ENCODE measurements at places on chromosomes 3 and 15.

- no peak for DNase-seq
Observed at GRCh38 chr3:37511463-37511920, 337.1 kb upstream of the LRRFIP2 start.

DNA sequence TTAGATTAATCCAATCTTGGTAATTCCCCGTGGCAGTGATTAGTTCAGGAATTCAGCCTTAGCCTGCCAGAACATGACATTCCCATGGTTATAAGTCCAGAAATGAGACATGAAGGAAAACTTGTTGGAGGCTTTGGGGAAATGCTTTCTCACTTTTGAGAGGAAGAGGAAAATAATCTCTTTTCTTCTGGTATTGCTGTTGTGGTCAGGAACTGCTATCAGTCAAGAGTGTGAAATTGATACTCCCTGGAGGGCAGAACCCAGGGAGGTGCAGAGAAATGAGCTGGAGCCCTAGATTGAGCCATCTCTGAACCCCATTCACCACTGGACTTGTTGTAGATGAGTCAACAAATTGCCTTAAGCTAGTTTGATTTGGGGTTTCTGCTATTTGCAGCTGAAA lies 38.6 kb upstream of the APH1B start:
- DNase-seq: peak; percentile 30

- DNase-seq: no peak
Observed at GRCh38 chr3:42094128-42094527, 3.0 kb downstream of the TRAK1 start.

- no peak for DNase-seq
Observed at GRCh38 chr15:99413955-99414754, 151.6 kb upstream of the MEF2A start.

DNA sequence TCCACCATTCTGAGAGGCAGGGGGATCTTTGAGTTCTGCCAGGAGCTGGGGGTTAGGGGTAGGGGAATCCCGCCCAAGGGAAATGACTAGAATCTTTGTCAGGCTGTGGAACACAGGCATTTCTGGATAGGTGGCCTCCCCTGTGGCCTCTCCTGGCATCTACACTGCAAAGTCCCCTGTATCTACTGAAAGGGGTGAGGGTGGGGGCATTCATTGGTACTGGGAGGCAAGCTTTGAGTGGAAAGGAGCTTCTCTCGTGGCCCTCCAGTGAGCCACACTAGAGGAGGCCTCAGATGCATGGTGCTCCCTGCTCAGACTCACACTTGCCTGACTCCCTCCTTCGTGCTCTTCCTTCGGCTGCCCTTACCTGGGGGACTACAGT lies 59.9 kb downstream of the CCNL1 start:
- DNase-seq: peak; percentile 28

DNA sequence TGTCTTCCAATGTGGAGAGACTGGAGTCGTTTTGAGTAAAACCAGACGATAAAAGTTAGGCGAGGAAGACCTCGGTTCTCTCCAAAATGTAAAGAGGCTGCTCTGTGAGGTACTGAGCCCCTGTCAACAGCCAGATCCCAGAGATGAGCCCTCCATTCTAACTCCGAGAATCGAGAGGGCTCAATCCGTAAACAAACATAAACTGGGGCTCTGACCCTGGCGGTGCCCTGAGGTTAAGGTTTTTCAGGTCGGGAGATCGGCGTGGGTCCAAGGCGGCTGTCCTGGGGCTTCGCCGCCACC lies 417 bp downstream of the TBCCD1 start:
- DNase-seq: no peak

DNA sequence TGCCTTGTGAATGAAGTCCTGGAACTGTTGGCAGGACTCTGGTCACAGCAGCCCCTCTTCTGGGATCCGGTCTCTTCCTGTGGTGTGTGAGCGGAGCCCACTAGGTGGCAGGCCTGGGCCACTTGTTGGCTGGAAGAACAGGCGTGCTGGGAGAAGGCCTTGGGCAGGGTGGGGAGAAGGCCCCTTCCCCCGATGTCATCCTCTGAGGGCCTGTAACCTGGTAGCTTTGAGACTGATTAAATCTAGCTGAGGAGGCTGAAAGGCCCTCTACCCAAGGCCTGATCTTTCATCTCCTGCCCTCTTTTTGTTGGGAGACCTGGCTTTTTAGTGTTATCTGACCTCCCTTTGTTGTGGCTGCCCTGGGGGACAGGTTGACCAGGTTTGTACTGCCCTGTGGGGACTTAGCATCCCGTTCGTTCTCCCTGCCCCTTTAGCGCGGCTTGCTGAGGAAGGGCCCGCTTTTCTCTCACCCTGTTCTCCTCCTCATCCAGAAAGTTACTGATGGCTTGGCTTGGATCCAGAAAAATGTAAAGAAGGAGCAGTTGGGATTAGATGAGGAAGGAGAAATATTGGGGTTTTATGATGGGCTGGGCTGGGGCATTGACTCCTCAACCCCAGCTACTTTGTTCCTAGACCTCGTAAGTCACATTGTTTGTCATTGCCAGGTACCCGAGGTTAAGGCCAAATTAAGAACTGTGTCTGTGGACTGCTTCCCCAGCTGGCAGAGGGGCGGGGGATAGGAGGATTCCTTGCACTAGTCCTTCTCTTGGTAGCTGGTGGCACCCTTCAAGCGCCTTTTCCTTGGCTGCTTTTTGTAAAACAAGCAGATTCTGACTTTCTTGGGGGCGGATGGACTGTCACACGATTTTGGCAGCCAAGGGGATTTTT lies 48.5 kb downstream of the CHCHD6 start:
- DNase-seq: peak; percentile 88

GRCh38 chr3:37997342-37997741 lies 6.8 kb downstream of the VILL start:
- DNase-seq: no peak

- DNase-seq: peak; percentile 52
Observed at GRCh38 chr3:32569540-32570420, 878 bp downstream of the DYNC1LI1 start.

DNA sequence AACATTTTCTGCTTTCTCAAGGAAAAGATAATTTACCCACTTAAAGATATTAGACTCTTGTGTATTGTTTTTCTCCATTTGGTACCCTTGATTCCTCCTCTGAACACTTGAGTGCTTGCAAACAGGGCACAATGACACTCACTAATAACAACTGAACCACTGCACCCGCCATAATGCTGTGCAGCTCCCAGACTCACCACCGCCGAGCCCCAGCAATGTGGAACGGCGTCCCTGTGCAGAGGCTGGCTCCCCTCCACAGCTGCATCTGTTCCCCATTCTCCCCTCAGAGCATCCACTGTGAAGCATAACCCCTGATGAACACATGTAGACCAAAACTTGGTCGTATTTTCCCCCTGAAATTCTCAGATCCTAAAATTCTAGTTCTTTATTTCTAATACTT lies 276.2 kb upstream of the PLSCR5 start:
- no peak for DNase-seq

DNA sequence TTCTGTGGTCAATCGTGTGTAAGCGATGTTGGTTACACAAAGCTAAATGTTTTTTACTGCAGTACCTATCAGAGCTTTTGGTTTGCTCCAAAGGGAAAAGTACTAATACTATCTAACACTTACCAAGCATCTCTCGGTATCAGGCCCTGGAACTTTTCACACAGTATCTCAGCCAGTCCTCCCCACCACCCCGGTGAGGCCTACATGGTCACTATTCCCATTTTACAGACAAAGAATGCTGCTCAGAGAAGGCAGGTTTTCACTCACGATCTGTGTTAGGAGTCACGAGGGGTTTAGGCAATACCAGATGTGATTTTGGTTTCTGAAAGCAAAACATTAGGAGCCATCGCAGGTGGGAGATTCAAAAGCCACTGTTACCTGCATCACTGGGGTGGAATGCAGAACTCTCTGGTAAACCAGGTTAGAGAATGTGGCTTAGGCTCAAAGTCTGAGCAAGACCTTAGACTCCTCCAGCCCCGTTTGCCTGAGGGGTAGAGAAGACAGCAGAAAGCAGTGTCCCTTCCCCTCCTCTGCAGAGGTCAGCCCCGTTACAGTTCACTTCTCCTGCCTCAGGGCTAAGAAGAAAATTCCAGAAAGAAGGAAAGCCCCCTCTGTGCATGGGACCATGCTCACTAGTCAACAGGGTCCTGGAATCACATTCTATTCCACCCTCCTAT lies 57.2 kb downstream of the XXYLT1 start:
- no peak for DNase-seq

- DNase-seq: no peak
Observed at GRCh38 chr3:186172353-186172752, 63.5 kb upstream of the ETV5 start.

DNA sequence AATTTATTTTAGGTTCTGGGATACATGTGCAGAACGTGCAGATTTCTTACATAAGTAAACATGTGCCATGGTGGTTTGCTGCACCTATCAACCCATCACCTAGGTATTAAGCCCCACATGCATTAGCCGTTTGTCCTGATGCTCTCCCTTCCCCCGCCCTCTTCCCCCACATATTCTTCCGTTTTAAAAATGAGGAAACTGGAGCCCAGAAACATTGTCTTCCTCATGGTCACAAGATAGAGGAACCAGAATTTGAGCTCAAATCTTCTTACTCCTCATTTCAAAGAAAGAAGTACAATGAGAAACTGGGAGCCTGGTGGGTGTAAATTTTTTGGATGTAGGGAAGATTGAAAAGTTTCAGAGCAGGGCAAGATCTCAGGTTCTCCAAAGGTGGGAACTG lies 56.1 kb upstream of the USP3 start:
- no peak for DNase-seq

DNA sequence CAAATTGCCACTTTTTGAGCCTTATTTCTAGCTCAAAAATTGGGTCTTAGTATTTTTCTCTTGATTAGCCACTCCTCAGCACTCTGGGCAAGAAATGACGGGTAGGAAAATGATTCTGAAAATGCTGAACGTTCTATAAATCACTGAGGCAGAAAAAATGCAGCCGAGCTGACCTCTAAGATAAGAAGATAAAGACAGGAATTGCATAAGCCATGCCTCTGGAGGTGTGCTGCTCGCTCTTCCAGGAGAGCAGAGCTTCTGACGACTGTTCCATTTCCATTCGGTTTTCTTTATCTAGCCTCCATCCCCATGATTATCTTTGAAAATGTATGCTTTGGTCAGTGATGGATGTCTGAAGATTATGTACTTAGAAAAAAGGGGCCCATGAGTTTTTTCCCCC lies 558.8 kb upstream of the ADAMTS9 start:
- DNase-seq: no peak

DNA sequence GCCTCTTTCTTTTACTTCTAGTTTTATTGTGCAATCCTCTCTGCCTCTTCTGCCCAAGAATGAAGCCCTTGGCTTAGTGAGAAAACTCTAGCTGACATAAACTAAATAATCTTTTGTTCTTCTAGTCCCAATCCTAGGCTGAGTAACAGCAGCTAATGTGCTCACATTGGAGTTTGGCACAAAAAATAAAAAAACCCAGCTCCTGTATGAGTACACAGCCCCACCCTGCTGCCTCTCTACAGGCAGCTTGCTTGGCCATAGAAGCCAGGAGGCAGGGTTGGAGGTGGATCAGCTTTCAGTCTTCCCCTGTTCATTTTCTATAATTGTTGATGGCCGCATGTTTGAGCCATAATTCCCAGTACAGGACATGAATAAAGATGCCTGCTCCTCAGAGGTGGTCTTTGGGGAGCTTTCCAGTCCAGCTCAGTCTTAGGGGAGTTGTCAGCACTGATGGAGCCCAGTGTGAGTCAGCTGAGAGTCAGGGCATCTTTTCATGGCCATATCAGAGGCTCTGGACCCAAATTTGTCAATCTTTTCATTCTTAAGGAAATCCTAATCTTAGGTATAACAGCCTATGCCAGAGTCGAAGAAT lies 46.7 kb downstream of the RTP1 start:
- no peak for DNase-seq

DNA sequence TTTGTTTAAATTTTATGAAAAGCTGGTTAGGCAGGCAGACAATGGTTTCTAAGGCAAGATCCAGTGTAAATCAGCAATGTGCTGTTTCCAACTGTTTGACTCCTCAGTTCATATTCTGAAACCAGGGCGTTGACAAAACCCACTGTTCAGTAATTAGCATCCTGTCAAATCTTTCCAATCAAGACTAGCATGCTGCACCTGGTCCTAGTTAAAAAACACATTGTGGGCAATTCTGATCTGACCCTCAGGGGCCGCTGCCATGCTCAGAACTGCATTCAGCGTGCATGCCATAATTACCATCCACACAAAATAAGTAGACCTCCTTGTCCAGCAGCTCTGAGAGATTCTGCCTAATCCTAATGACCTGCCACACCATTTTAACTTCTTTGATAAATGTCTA lies 20.9 kb upstream of the RBP1 start:
- DNase-seq: no peak

- DNase-seq: peak; percentile 83
Observed at GRCh38 chr15:57561041-57561711, 30.5 kb upstream of the MYZAP start.

DNA sequence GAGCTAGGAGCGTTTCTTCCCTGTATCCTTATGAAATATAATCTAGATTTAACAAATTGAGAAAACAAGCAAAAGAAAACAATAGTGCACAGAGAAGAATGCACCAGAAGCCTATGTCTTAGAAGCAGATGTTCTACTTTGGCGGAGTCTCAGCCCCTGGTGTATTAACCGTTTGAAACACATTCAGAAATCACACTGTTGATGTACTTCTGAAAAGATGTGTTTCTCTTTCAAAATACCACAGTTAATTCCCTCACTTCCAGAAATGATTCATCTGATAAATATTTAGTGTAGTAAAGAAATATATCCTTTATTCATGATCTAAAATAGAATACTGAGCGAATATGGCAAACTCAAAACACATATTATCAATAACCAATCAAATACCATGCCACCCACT lies 77.7 kb downstream of the CBLB start:
- no peak for DNase-seq

DNA sequence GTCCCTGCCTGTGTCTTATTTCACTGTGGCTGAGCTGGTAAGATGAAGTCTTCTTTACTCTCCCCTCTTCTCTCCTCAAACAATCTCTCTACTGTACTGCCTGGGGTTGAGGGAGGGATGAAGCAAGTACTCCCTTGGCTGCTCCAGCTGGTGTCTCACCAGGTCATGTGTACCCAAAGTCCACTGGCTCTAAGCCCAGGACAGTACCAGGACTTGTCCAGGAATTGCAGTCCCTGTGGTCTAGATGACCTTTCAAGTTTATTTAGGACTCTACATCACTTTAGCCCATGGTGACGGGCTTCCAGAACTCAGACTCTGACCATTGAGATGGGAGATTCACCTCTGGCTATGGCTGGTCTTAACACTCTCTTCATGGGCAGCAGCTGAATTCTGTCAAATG lies 17.5 kb upstream of the SLC27A2 start:
- no peak for DNase-seq

DNA sequence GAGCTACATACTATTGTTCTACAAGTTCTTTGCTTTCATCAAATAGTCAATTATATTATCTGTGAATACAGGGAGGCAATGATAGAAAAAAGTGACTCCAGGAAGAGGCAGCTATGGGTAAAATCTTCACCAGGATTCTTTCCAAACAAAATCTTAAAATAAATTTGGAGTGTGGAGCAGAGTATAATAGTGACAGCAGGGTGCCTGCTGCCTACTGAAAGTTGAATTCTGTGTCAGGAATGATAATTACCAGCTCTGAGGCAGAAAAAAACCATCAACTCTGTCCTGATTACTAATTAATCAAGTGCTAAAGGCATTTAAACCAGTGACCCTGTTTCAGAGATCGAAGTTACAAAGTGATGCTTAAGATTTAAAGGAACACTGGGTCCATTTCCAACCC lies 148.0 kb downstream of the DIPK2A start:
- DNase-seq: no peak

GRCh38 chr3:58999134-58999773 lies 50.6 kb downstream of the CFAP20DC start:
- no peak for DNase-seq

All from PC-9 (cell line).